Stimulated activated CD8-positive, alpha-beta memory T cell treated with anti-CD3 and anti-CD28 coated beads, Interleukin-4, amount 100 ng/mL, for 4 hours (primary cell): ENCODE measurements at places on chromosomes 12 and 14.
A peak's percentile ranks its signal among the peaks of the same experiment; 100 is the strongest.

DNA sequence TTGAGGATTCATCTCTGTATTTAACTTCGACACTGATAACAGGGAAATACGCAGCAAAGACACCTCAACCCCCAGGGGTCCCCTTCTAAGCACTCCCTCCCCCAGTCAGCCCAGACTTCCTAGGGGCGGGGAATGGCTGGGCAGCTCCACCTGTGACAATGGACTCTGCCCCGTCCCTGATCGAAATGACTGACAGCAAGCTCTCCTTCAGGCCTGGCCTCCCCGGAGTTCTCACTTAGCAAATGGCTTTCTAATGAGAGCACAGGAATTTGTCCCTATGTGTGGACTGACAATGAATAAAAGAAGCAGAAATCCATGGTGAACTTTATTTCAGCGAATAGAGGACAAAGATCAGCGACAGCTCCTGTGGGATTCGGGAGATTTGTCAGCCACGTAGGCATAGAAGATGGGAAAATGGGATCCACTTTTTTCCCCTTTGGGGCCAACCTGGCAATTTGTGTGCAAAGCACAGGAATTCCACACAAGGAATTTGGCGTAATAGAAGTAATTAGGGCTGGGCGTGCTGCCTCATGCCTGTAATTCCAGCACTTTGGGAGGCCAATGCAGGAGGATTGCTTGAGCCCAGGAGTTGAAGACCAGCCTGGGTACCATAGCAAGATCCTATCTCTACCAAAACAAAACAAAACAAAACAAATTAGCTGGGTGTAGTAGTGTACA is 63.8 kb downstream of the TNFAIP2 start:
- no peak for DNase-seq

DNA sequence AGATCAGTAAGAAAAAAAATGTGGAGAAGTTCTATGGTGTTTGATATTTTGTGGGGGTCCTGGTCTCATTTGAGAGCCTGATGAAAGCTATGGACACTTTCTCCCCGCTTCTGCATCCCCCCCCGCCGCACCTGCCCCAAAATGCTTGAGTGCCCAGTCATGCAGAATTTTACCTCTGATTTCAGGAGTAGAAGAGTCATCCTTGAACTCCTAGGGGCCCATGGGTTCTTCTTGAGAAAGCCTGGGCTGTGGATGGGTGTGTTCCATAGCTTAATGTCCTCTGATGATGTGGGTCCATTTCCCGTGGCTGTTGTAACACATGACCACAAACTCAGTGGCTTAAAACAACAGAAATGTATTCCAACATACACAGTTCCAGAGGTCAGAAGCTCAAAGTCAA is 248.8 kb upstream of the PWP1 start:
- no peak for DNase-seq

DNA sequence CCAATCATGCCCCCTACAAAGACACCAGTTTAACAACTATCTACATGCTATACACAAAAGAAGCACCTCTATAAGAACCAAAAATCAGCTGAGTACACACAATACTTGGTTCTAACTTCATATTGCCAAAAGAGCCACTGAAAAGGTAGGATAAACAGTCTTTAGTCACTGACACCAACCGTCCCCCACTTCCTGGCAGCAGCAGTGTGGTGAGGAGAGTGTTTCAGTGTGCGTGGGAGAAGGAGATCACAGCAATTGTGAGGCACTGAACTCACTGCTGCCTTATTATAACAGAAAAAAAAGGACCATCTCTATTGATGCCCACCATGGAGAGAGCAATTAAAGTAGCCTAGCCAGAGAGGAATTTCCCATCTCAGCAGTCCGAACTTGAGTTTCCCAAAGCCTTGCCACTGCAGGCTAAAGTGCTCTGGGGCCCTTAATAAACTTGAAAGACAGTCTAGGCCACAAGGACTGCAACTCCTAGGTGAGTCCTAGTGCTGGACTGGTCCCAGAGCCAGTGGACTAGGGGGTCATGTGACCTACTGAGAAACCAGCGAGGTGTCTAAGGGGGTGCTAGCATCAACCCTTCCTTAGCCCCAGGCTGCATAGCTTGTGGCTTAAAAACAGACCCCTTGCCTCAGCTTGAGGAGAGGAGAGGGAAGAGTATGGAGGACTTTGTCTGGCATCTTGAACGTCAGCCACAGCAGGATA is 37.1 kb upstream of the LMNTD1 start:
- DNase-seq = peak; percentile 15

- DNase-seq = no peak
These were observed 127.1 kb downstream of the CAPZA3 start for GRCh38 chr12:18864900-18865561.

GRCh38 chr12:18895540-18895939 is 157.6 kb downstream of the CAPZA3 start:
- no peak for DNase-seq

DNA sequence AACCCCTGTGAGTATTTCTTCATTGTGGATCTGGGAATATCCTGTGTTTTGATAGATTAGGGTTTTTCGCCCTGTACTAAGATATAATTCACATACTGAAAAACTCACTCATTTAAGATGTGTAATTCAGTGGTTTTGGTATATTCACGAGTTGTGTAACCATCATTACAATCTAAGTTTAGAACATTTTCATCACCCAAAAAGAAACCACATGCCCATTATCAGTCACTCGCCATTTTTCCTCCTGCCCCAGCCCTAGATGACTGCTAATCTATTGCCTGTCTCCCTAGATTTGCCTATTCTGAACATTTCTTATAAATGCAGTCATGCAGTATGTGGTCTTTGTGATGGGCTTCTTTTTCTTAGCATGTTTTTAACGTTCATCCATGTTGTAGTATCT is 67.9 kb upstream of the ATF1 start:
- no peak for DNase-seq
